CD4-positive, alpha-beta T cell treated with Interleukin-12 subunit alpha and Interleukin-12 subunit beta, for 1 hour (primary cell): ENCODE measurements at places on chromosomes 12 and 14.

DNA sequence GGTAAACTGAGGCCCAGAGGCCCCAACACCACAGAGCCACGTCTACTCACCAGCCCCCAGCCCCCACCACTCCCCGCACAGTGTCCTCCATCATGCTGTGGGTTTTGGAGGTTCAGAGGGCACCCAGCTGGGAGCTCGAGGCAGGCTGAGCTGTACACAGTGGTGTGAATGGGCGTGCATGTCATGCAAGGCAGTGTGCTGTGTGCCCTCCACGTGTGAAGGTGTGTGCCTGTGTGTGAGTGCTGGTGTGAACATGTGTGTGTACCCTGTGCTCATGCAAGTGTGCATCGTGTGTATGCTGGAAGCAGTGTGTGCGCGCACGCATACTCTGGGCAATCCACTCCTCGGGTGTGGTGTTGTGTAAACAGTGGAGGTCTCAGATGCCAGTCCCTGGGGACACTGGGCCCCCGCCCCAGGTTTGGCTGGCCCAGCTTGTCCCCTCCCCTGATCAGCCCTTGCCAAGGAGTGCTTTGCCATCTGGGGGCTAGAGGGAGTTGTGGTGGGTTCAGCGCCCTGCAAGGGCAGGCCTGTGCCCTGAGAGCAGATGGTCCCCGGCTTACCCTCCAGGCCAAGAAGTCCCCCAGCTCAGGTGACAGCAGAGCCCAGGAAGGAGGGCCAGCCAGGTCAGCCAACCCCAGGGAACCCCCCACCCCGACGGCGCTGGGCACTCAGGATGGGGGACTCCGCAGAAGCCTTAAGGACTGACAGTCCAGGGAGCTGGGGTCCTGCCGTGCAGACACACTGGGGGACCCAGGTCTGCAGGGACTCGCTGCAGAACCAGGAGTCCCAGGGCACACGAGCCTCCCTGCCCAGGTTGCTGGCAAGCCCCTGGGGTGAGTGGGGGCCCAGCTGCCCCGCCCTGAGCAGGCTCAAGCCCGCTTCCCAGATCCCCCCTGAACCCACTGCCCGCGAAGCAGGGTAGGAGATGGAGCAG lies 23.8 kb upstream of the GPR132 start:
- no peak for DNase-seq

GRCh38 chr12:67161322-67161918 lies 107.7 kb upstream of the CAND1 start:
- DNase-seq, result peak; percentile 36

DNA sequence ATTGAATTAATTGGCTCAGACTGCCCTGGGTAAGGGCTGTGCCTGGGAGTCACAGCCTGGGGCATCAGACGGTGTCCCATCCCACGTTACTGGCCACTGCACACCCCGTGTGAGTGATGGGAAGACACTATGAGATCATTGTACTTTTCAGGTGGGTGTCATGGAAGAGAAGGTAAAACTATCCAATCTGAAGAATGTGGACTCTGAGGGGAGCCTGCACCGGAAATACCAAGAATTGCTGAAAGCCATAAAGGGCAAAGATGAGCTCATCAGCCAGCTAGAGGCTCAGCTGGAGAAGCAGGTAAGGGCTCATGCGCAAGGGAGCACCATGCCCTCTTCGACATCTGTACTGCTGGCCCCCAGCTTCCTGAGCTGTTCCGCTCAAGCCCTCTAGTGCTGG lies 24.0 kb downstream of the PLEKHH1 start:
- no peak for DNase-seq

DNA sequence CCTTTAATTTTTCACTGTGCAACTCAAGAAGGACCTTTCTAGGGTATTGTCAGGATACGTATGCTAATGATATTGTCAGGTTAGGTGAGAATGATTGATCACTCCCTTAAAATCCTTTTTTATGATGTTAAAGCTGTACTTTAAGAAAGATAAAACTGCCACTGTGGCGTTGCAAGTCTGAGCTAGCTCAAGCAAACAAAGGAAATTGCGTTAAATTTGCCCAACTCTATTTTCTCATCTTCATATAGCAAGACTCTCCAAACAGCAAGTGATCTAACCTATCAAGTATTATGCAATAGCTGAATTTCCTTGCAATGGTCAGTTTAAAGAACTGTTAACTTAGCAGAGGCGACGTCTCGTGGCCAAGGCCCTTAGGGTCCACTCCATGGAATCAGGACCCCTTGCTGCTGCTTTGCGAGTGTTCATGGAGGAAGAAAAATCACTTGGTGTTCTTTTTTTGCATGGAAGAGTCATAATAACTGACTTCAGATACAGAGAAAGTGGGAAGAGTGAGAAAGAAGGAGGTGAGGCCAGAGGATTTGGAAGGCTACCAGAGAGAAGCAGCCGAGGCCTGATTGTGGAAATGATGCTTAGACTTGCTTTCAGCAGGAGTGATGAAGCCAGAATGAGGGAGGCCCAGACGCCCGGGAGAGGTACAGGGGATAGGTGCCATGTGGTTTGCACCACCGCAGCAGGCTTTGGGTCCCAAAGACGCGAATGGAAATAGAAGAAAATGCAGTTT lies 2.5 kb downstream of the TRAF3 start:
- DNase-seq, result no peak

- no peak for DNase-seq
Observed at GRCh38 chr12:47190271-47190750, 110.6 kb upstream of the AMIGO2 start.

- no peak for DNase-seq
Observed at GRCh38 chr12:82149045-82149444, 209.1 kb downstream of the CCDC59 start.
